CD14-positive monocyte (primary cell): ENCODE measurements at places on chromosomes 5 and 9.

GRCh38 chr9:2053883-2054845 is 39.0 kb downstream of the SMARCA2 start:
- no peak for DNase-seq

- peak; percentile 6 for DNase-seq
Measured at GRCh38 chr9:38227061-38227540, 158.1 kb upstream of the SHB start.

GRCh38 chr9:14027116-14027800 is 286.7 kb downstream of the NFIB start:
- no peak for DNase-seq

DNA sequence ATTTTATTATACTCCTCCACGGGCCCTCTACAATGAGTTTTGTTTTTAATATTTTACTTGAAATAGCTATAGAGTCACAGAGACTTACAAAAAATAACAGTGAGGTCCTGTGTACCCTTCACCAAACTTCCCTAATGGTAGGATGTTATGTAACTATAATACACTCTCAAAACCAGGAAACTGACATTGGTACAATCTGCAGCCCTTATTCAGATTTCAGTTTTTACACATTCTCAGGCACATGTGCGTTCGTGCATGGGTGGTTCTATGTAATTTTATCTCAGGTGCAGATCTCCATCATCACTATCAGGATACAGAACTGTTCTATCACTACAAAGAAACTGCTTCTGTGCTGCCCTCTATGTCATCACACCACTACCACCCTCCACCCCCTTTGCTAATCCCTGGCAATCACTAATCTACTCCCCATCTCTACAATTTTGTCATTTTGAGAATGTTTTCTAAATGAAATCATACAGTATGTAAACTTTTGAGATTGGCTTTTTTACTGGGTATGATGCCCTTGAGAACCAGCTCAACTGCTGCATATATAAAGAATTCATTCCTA is 16.4 kb downstream of the RAB14 start:
- DNase-seq = peak; percentile 48

DNA sequence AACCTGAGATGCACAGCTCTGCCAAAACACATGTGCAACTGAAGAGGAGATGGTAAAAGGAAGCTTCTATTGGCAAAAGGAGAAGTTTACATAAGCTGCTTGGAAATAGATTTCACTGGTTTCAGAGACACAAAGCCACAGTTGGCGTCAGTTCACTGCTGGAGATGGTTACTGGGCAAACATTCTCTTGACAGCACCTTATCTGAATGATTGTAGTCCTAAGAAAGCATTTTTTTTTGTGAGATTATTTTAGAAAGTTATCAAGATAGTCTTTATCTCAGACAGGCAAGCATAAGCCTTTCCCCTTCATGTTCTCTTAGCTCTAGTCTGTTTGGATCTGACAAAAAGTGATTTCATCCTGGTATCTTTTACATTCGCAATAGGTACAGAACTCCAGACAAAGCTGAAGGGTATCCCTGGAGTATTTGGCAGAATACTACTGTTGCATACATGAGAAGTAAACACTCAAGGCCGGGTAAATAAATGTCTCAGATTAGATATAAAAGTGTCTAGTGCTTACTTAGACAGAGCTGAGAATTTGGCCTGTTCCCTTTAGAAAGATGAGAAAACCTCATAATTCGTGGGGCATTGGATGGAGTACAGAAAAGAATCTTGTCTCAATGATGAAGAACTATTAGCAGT is 1668.0 kb upstream of the NUDT12 start:
- no peak for DNase-seq

DNA sequence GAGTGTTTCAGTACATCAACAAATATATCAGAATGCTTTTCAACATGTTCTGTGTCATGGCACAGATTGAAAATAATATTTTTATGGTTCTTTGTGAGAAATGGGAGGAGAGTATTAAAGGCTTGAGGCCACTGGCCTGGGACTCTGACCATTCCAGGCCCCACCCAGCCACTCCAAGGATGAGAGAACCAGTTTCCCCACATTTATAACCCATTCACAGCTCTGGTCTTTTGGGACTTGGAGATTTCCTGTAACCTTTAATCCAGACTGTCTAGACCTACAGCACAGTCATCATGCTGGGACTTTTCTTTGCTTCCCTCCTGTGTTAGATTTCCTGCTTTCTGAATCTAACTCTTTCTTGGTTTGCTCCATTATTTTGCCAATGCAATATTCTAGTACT is 389.6 kb downstream of the KIAA0825 start:
- DNase-seq = no peak

- no peak for DNase-seq
Measured at GRCh38 chr9:8890695-8891094, 1091.1 kb upstream of the DMAC1 start.

DNA sequence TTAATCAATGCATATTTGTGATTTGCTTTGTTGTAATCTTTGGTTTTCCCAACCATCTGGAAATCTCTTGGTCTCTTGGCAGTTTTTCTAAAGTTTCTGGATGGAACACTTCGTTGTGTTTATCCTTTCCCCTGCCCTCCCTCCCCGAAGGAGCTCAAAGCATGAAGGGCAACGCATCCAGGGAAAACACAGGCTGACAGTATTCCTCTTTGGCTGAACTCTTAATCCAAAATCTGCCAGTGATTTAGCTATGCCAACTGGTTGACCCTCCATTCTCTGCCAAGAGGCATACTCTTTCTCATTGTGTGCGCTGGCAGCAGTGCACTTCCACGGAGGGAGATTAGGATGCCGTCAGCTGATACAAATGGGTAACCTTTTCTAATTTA is 20.5 kb downstream of the ZBTB34 start:
- no peak for DNase-seq

DNA sequence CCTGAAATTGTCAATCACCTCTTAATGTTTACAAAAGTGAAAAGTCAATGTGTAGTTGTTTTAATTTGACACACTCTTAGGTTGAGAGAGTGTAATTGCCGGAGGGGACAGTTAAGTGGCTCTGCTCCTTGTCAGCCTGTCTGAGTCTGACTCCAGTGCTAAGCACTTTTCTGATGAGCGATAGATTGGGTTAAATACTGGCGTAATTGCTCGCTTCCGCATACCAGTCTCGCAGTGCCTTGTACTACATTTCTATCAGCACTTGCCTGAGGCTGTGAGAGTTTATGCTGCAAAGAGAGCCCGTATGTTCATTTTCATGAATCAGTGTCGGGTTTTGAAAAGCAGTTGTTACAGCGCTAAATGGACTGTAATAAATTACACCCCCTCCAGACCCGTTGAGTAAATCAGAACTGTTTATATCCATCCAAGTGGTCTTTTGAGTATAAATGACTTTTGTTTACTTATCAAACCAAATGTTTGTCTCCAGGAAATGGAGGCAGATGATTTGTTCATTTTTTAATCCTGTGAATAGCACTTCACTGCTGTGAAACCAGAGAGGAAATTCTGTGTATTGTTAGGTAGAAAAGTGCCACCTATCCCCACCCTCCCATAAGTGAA is 41.0 kb upstream of the DMRT3 start:
- no peak for DNase-seq

- DNase-seq = peak; percentile 84
Measured at GRCh38 chr5:42949348-42950115, 90.6 kb downstream of the ANXA2R start.

DNA sequence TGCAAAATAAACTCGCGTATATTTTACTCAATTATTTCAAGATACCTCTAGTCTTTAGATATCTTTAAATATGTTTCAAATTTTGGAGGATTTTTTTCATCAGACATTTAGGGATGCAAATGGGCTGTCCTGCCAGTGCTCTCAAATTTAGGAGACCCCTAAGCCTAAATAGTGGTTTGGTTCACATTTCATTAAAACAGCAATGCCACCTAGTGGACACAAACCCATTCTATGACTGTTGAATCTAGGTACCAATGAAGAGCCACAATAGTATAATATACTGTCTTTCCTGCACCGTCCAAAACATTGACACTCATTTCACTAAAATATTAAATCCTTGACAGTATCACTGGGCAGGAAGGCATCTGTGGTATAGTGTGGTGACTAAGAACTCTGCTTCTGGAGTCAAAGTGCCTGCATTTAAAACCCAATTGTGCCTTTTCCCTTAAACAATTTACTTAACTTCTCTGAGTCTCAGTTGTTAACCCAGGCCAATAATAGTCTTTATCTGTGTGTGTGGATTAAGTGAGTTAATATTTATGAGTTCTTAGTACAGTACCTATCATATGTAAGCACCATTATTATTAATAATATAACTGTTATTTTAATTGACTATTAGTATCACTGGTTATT is 148.0 kb downstream of the RORB start:
- no peak for DNase-seq

DNA sequence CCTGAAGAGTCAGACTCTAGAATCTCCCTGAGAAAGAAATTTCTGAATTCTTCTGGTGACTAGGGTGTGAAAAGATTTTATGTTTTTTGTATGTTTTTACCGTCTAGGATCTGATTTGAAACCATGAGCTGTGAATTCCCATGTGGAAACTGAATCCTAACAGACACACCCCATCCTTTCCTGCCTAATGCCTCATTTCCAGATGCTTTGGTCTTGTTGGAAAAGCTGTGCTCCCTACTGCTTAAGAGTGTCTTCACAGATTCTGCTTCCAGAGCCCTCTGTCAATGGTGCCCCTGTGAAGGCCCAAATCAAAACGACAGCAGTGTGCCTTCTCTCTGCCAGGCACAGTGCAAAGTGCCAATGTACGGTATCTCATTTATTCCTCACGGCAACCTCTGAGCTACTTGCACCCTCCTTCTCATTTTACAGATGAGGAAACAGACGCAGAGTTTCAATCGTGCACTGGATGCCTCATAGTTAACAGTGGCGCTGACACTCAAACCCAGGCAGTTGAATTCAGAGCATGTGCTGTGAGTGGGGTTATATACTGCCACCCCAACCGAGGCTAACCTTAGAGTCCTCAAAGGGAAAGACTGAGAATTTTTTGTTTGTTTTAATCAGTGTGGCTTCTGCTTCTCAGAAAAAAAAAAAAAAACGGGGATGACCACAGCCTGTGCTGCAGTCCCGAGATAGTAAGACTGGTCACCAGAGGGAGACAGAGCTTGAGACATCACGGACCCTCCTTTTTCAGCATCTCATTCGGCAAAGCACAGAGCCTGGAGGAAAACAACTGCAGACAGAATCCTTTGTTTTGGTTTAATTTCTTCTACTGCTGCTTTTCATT is 188.4 kb downstream of the SNCAIP start:
- DNase-seq = no peak

DNA sequence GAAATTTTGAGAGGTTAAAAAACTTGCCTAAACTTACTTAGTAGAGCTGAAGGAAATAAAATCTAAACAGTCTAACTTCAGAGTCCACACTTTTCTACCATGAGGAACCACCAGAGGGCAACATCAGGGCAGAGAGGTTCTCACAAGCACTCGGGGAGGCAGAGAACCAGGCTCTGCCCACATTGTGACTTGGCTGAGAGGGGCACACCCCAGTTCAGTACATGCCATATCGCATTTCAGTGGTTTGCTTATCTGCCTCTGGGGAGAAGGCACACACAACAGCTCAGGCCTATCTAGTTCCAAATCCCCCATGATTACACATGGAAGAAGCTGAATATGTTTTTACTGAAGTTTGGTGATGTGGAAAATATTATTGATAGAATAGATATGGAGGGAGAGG is 49.2 kb downstream of the EQTN start:
- no peak for DNase-seq

DNA sequence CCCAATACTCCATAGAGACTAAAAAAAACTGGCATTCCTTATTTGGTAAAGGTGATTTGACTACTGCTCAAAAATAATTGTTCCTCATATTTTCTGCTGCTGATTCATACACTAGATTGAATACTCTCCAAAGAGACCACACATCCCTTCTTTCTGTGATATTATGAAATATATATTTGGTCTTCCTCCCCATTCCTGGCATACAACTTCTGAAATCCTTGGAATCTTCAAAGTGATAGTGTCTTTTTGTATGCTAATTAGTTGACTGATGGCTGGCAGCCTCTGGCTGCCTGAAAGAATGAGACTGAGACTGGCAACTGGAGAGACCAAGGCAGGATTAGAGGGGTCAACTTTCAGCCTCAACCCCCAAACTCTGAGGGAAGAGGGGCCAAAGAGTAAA is 348.0 kb upstream of the RFX3 start:
- DNase-seq = no peak

GRCh38 chr9:110980261-110980660 is 58.0 kb downstream of the LPAR1 start:
- DNase-seq = no peak

DNA sequence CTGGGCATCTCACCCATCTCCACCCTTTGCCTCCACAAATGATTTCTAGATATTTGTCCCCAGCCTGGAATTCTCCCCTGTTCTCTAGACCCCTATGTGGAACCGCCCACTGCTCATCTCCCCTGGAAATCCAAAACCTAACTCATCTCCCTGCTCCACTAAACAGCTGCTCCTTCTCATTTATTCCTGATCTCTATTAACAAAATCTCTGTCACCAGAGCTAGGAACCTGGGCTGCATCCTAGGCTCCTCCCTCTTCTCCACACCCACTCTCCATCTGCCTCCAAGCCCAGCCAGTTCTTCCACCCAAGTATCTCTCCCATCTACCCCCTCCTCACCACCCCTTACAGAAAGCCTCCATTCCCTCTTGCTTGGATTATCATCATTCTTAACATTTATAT is 24.0 kb upstream of the SYNPO start:
- DNase-seq = no peak

- DNase-seq = peak; percentile 86
Measured at GRCh38 chr5:143001764-143002351, 231.7 kb downstream of the ARHGAP26 start.

DNA sequence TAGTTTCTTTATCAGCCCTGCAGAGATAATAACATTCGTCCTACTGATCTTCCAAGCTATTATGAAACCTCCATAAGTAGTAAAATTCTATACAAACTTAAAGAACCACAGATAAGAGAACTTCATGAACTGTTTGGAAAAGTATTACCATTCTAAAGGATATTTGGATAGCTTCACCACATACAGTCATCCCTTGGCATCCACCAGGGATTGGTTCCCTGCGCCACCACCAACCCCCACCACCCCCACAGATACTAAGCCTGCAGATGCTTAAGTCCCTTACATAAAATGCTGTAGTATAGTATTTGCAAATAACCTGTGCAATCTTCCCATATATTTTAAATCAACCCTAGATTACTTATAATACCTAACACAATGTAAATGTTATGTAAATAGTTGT is 61.4 kb upstream of the SHISAL2B start:
- DNase-seq = no peak

- DNase-seq = no peak
Measured at GRCh38 chr5:77082280-77082679, 4.8 kb downstream of the ZBED3 start.

- DNase-seq = no peak
Measured at GRCh38 chr5:137649228-137649935, 86.5 kb downstream of the KLHL3 start.

DNA sequence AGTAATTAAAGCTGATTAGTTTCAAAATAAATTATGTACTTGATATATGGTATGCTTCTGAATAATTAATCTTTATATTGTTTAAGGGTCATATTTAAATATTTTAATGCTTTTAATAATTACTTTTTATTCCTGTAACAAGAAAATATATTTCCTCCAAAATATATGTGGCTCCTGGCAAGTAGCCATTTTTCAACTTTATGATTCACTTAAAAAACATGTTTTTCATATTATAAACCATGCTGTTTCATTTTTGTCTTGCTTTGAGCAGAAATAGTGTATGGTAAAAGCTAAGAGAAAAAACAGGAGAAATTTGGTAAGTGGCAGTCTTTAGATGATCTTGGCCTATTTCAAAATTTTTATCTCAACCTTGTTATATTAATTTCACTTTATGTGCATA is 14.6 kb downstream of the SPATA9 start:
- no peak for DNase-seq
